ENCODE measurements at places on chromosomes 1 and 21.

GRCh38 chr1:56534130-56534651, 45.2 kb downstream of the PLPP3 start:
- no peak for DNase-seq

DNA sequence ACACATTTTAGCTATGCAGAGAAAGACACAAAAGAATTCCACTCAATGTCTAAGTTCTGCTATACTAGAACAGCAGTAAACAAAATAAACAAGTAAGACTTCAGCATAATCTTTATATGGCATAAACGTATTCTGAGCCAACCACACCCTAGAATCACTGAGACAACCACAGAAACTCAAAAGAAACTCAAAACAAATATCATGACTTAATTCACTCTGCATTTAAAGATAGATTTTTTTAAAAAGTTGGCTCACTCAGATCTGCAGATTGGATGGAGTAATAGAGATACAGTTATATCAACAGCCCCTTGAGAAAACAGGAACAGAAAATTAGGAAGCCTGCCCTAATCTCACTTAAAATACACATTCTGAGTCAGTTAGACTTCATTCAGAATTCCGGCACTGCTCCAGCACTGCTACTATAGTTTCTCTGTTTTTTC, 95.0 kb downstream of the COL24A1 start:
- DNase-seq, result no peak

DNA sequence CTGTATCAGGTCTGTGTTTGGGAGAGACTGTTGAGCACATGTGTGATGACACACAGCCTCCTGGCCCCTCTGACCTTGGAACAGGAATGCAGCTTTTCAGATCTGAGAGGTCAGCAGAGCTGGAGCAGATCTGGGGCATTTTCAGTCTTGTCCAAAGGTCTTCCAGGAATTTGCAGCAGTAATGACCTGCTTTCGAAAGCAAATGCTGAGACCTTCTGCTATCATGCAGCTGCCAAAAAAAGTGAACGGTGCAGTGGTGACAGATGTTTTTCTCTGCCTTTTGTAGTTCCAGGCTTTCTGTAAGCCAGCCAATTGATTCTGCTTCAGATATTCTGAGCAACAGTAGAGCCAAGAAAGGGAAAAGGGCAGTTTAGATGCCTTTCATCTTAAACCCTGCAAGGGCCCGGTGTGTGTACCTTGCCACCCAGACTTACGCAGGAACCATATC, 137.8 kb upstream of the COA6 start:
- DNase-seq, result no peak

GRCh38 chr1:226678701-226679100, 60.4 kb downstream of the ITPKB start:
- DNase-seq, result no peak

- DNase-seq, result no peak
Observed at GRCh38 chr1:166084613-166085012, 82.2 kb downstream of the FAM78B start.

- DNase-seq, result no peak
Observed at GRCh38 chr1:61343734-61344420, 261.5 kb downstream of the NFIA start.

DNA sequence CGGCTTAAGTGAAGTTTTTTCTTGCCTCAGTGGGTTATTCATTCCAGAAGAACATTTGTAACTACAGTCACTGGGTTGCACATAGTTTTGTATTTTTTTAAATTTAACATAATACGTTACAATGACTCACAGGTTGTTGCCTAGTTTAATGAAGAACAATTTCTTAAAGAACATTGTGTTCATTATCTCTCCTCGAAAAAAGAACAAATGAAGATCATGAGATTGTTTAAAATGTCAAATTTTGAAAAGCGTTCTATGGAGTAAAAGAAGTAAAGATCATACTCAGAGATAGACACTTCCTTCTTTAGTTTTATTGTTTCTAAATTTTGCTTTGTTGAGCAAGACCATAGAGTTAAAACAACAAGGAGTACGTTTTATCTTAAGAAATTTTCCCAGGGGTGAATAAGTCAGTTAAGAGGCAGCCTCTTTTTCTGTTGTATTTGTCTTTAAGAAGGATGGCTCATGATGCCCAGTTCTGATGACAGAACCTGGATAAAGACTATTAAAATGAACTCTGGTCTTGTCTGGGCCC, 10.5 kb upstream of the SLAMF1 start:
- no peak for DNase-seq

GRCh38 chr1:206787891-206788290, 15.6 kb upstream of the IL10 start:
- no peak for DNase-seq

DNA sequence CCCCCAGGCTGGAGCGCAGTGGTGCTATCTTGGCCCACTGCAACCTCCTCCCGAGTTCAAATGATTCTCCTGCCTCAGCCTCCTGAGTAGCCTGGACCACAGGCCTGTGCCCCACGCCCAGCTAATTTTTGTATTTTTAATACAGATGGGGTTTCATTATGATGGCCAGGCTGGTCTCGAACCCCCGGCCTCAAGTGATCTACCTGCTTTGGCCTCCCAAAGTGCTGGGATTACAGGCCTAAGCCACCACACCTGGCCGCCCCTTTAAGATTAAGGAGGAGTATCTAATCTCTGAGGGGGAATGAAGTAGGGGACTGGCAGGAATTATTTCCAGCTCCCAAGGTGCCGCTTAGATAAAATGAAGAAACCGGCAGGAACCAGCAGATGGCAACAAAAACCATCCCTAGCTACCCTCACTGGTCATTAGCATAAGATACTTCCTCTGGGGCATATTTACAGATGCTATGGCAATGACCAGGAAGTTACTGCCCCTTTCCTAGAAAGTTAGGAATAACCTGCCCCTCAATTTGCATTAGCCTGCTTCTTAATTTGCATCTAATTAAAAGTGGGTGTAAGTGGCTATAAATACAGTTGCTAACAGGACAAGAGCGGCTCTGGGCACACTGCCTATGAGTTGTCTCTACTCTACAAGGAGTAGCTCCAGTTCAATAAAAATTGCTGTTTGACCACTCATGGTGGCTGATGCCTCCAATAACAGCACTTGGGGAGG, 7.1 kb upstream of the NSUN4 start:
- no peak for DNase-seq

- no peak for DNase-seq
Observed at GRCh38 chr1:165648919-165649572, 18.0 kb downstream of the MGST3 start.

DNA sequence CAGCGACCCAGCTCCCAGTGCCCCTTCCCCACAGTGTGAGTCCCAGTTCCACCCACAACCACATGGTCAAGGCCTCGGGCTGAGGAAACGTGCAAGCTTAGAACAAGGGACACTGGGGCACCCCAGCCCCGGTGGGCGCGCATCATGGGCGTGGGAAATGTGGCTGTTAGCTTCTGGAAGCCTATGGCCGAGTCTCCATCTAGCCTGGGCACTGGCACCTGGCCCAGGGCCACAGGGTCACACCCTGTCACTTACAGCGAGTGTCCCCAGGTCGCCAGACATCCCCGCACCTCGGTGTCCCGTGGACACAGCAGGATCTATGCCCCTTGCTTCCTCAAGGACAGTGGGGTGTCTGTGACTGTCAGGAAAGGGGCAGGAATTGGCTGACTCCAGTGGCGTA, 37.0 kb upstream of the COL6A1 start:
- DNase-seq, result no peak

DNA sequence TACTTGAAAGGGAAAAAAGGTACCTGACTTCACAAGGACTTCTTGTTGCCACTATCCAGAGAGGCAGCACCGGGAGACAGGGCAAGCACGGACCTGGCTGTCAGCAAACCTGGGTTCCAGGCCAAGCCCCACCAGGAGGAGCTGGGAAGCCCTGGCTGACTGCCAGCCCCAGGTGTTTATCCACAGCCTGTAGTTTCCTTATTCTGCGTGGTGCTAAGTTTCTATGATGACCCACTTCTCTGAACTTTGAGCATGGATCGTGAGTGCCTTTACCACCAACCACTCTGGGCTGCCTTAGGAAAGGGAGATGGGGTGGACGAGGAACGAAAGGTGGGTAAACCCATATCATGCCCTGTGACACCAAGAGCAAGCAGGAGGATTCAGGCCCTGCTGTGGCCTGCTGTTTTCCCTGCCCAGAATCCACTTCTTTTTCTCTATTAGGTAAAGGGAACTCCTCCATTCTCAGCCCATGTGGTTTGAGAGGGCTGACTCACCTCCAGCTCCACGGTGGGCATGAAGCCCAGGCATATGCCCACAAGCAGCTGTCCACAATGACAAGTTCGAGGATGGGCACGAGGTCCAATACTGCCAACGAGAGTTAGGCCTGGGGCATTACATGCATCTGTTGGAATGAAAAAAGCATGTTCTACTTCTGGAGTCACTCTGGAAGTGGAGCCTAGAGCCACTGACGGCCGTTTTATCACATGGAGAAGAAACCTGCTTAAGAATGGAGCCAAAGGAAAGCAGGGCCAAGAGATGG, 20.3 kb downstream of the TSPAN2 start:
- no peak for DNase-seq

GRCh38 chr1:246947255-246947654, 15.5 kb upstream of the AHCTF1 start:
- no peak for DNase-seq

DNA sequence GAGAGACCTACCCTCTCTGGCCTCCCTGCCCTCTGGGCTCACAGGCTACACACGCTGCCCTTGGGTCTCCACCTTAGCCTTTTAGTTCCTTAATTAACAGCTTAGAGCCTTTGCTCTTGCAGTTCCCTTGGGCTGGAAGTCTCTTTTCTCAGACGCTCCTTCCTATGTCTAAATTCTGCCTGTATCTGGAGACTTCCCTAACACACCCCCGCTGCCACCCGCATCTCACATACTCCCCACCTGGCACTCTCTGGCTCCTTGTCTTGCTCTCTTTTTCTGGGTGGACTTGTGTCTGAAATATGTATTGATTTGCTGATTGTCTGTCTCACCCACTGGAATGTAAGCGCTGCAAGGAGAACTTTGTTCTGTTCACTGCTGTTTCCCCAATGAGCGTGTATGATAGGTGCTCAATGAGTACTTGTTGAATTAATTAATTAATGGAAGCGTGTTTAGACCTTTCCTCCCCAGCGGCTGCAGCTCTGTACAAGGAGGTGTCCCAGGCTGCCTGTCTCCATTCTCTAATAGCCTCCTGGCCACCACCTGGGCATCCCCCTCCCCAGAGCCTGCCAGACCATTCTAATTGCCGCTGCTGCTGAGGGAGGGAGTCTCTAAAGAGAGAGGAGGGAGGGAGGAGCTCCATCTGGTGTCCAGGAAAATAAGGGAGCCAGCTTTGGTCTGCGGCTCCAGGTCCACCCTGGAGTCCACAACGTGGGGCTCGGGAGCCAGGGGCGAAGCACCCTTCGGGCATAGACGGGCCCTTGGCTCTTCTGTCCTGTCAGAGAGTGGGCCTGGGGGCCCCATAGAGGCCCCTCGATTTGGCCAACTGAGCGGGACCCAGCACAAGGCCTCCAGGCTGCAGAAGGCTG, 95.4 kb downstream of the RNF220 start:
- no peak for DNase-seq

- no peak for DNase-seq
Observed at GRCh38 chr21:16713331-16714117, 799.3 kb upstream of the CXADR start.

- DNase-seq, result no peak
Observed at GRCh38 chr1:16046842-16047241, 3.3 kb downstream of the CLCNKB start.

GRCh38 chr1:116472431-116472961, 98.3 kb downstream of the CD58 start:
- DNase-seq, result no peak

GRCh38 chr1:227890451-227891222, 57.1 kb downstream of the WNT9A start:
- DNase-seq, result no peak

All from stimulated activated CD4-positive, alpha-beta T cell treated with anti-CD3 and anti-CD28 coated beads, Interleukin-2, amount 100 ng/mL, for 48 hours (primary cell).